ENCODE measurements at places on chromosomes 13 and 19.

GRCh38 chr13:22110368-22110767, 439.5 kb downstream of the FGF9 start:
- no peak for DNase-seq

- DNase-seq: no peak
These were observed 67.1 kb downstream of the ZNF91 start for GRCh38 chr19:23328211-23328610.

GRCh38 chr13:48778610-48779009, 124.9 kb downstream of the CYSLTR2 start:
- no peak for DNase-seq

GRCh38 chr13:62309904-62310303, 894.3 kb upstream of the PCDH20 start:
- no peak for DNase-seq

DNA sequence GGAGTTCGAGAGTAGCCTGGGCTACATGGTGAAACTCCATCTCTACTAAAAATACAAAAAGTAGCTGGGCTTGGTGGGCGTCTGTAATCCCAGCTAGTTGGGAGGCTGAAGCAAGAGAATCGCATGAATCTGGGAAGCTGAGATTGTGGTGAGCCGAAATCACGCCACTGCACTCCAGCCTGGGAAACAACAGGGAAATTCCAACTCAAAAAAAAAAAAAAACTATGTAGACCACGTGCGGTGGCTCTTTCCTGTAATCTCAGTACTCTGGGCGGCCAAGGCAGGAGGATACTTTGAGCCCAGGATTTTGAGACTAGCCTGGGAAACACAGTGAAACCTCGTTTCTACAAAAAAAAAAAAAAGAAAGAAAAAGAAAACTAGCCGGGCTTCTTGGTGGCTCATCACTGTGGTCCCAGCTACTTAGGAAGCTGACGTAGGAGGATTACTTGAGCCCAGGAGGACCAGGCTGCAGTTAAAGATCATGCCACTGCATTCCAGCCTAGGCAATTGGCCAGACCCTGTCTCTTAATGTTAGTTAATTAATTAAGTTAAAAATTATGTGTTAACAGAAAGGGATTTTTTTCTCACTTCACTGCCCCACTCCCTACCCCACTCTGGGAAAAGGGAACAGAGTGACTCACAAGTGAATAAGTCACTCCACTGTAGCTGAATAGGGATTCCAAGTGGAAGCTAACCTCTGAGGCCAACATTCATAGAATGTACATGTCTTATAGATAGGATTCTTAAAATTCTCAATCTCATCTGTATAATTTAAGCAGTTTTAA, 2.2 kb downstream of the ZNF83 start:
- DNase-seq: no peak

DNA sequence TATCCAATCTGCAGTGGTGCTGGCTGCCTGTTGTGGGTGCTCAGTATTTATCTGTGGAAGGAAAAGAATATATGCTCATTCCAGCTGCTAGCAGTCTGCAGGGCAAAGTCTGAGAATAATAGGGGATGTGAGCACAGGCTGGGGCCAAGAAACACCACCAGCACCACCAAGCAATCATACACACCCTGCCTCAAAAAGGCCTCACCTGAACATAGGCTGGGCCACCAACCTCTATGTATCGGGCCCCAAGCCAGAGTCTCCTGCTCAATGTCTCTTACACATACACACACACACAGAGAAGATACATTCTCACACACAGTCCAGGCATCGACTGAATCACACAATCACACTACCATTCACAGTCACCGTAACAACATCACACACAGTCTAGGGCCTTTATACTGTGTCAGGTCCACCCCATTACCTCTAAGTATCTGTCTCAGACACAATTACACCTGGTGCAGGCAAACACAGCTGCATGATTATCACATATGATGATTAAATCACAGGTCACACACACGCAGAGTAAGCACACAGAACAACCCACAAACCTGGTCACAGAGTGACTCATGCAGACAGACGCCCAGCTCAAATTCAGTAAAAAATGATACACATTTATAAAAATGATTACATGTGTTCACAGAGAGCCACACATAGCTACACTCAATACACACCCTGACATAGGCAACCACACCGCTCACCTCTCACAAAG, 1.3 kb upstream of the ZSCAN22 start:
- no peak for DNase-seq

GRCh38 chr19:15652559-15653278, 12.0 kb downstream of the CYP4F3 start:
- no peak for DNase-seq

- DNase-seq: no peak
These were observed 505.0 kb upstream of the KLHL1 start for GRCh38 chr13:70613295-70613694.

- no peak for DNase-seq
These were observed 109.3 kb downstream of the RXFP2 start for GRCh38 chr13:31848621-31849020.

DNA sequence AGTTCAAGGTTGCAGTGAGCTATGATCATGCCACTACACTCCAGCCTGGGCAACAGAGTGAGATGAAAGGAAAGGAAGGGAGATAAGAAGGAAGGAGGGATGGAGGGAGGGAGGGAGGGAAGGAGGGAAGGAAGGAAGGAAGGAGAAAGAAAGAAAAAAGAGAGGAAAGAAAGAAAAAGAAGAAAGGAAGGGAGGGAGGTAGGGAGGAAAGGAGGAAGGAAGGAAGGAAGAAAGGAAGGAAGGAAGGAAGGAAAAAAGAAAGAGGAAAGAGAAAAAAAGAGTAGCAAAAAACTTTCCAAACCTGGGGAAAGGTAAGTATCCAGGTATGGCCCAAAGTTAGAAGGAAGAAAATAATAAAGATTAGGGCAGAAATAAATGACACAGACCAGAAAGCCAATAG, 7.1 kb downstream of the ZFP14 start:
- DNase-seq: no peak

DNA sequence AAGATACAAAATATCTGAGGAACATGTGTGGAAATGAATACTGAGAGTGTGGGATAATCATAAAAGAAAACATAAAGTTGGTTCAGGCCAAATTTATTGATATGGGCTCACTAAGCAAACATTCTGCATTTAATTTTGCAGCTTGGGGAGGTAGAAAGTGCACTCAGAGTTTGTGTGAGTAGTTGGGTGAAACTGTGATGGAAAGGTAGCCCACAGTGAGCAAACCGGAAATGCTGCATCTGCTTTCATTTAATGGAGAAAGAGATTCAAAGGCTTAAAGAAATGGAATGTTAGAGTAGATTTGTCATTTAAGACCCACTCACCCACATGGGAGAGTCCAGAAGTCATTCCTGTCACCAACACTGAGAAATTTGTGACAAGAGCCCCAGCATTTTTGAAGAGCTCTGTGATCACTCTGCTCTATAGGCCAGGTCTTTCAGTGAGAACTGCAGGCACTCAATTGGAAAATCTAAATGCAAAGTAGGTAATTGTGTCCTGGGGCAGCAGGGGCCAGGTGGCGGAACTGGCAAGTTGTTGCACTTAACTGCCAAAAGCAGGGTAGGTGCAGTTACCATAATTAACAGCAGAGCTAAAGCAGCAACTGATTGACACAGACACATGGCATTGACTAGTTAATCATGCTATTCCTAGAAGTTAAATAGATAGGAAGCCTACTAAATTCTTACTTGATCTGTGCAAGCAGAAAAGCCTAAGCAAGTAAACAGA, 1228.3 kb upstream of the PCDH20 start:
- DNase-seq: no peak

GRCh38 chr13:49029570-49029969, 53.9 kb downstream of the FNDC3A start:
- DNase-seq: no peak

GRCh38 chr13:102401766-102402165, at the start of gene FGF14:
Gene FGF14, minus strand, starts transcription at chr13:102402048.
- DNase-seq: no peak

DNA sequence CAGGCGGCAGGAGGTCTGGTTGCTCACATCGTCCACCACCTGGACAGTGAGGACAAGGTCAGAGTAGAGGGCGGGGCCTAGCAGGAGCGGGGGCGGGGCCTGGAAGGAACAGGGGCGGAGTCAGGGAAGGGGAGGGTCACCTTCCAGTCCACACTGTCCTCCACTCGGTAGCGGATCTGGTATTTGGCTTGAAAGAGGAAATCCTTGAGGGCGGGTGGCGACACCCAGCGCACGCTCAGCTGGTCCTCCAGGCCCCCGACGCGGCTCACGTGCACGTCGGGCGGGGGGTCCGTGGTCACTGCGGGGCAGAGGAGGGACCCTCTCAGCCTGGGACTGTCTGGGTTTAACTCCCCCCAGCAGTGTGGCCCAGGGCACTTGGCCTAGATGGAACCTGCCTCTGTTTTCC, 8.2 kb downstream of the REX1BD start:
- no peak for DNase-seq

DNA sequence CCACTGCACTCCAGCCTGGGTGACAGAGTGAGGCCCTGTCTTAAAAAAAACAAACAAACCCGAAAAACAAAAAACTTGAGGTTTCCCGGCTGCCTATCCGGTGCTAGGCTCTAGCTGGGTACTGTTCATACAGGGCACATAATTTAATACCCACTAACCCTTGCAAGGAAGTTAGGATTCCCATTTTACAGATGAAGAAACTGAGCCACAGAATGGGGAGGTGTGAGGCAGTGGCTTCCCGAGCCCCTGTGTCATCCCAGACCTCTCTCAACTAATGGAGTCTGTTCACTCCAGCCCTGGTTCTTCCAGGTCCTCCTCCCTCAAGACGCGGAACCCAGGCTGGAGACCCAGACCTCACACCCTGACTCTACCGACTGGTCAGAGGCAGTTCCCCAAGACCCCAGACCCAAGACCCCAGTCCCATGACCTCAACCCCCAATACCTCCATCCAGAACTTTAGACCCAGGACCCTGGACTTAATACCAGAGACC, 576 bp downstream of the APBA3 start:
- DNase-seq: no peak

- no peak for DNase-seq
These were observed 72.0 kb downstream of the SPATA13 start for GRCh38 chr13:24232474-24232873.

- no peak for DNase-seq
These were observed 20.8 kb downstream of the NOVA2 start for GRCh38 chr19:45952686-45953505.

DNA sequence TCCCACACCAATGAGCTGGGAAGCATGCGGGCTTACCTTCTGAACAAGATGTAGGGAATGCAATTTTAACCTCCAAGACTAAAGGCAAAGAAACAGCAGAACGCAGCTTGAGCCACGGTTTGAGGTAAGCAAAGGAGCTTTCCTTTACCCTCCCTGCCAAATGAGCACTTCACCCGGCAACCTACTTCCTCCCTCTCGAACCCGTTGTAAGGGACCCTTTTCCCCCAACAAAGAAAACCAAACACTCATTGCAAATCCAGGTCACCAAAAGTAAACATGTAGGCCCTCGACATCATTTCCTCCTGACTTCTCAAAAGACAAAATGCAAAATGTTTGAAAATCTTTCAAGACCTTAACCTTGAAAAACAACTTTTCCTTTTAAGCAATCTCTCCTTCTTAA, 65.3 kb downstream of the ABCC4 start:
- no peak for DNase-seq

- DNase-seq: no peak
These were observed 582 bp upstream of the PTPRH start for GRCh38 chr19:55209693-55210472.

GRCh38 chr13:46051968-46052318, 603 bp downstream of the ZC3H13 start:
- no peak for DNase-seq

DNA sequence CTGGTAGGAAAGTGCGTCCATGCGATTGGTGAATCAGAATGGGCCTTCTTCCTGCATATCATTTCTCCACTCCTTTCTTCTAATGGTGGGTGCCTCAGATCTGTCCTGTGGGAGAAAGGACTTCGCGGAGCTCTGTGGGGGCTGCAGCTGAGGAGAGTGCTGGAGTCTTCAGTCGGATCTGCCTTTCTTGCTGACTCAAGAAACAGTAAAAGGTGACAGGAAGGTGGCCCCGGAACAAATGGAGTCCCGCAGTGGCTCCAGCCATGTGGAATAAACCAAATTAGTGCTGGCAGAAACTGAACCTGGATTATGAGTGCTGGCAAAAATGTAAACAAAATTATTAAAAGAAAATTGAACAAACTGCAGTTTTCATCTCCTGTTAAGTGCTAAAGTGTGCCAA, 15.1 kb upstream of the GAS6 start:
- no peak for DNase-seq

GRCh38 chr13:44425815-44426078, 52.1 kb downstream of the SERP2 start:
- DNase-seq: no peak

- DNase-seq: no peak
These were observed 25.9 kb downstream of the LATS2 start for GRCh38 chr13:21035498-21035897.

DNA sequence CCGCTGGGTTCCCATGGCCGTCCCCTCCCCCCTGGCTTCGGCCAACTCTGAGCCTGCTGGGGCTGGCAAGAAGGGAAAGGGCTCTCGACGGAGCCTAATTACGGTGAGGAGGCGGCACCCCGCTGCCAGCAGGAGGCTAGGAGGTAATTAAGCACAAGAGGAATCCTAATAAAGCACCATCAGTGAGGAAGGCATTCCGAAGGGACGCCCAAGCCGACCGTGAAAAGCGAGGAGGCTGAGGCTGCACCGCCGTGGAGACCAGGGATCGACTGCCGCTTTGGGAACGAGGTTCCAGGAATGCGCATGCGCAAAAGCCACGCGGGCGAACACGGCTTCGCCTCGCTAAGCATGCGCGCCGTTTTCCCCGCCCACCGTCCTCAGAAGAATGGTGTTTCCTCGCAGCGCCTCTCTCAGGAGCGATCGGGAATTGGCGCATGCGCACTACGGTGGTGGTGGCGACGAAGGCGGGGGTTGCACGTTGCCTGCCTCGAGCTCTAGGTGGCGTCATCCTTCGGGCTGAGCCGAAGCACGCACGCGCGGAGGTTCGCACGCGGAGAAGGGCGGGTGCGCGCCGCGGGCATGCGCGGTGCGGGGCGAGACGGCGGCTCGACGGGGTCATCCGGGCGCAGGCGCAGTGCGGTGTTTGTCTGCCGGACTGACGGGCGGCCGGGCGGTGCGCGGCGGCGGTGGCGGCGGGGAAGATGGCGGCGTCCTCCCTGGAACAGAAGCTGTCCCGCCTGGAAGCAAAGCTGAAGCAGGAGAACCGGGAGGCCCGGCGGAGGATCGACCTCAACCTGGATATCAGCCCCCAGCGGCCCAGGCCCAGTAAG, at the start of gene MAP2K7:
Gene MAP2K7, plus strand, starts transcription at position 634 of the 830 bp plus-strand sequence. Its CDS starts 68 bp downstream, at position 702.
- peak; percentile 100 for DNase-seq

DNA sequence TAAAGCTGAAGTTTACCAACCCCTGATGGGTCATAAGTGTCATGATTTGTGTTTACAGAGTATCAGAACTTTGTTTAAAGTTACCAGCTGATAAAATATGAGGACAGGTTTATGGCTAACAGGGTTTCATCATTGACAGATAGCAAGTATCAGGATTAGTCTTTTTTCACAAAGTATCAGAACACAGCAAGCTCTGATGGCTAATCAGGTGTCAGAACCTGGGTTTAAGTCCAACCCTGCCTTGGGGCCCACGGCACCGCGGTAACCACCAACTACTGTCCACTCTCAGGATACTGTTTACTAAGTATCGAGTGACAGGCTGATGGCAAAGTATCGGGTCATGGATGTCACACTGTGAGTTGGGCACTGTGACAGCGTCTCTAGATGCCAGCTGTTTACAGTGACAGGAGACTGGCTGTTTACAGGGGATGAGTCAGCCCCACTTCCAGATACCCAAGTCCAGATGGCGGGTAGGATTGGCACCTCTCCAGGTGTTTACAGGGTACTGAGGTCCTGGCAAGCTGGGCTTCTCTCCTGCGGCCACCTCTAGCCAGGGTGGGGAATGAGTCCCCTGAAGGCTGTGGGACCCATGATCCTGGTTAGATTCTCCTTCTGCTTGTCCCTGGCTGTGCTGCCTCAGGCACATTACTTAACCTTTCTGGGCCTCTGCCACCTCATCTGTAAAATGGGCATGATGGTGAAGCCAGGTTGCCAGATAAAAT, 21.8 kb downstream of the ARRDC2 start:
- DNase-seq: no peak

Measured in activated CD4-positive, alpha-beta T cell treated with anti-CD3 and anti-CD28 coated beads for 24 hours (primary cell).